Stimulated activated CD4-positive, alpha-beta T cell treated with anti-CD3 and anti-CD28 coated beads, Interleukin-15, amount 100 ng/mL, for 24 hours (primary cell): ENCODE measurements at places on chromosomes 12 and 14.

GRCh38 chr12:109944561-109945359 lies 44.7 kb downstream of the TCHP start:
- no peak for DNase-seq

DNA sequence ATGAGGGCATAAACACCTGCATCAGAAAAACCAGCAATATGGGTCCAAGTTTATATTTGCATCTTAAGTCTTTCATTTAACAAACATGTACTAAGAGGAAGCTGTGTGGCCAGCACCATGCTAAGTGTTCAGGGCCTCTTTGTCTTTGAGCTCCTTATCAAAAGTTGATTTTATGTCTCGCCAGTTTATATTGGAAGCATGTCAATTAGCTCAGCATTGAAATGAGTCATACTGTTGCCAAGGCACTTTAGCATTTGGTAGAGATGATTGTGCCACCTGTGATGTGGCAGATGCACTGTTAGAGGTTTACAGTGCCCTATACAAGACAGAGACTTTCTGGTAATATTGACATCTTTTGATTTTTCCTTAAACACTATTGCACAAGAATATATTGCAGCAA lies 68.5 kb downstream of the BHLHE41 start:
- DNase-seq: no peak

DNA sequence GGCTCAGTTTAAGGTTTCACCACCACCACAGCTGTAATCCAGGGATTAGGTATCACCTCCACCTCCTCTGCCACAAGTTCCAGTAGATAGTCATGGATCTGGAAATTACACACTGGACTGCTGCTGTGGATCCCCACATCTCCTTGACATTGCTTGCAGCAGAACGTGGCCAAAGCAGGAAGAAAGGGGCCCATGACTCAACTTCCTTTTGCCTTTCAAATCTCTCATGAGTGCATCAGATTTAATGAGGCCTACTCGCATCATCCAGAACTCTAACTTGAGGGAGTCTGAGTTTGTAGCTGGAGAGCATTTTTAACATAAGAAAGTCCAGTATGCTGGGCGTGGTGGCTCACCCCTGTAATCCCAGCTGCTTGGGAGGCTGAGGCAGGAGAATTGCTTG lies 29.2 kb upstream of the TMED10 start:
- DNase-seq: peak; percentile 6

- no peak for DNase-seq
Observed at GRCh38 chr12:121678716-121679300, 9.4 kb upstream of the MORN3 start.
